ENCODE measurements at places on chromosomes 11 and 22. TPM values are rescaled to one million over a fixed set of nuclear protein-coding genes. Genes with fewer than 3 reads are reported as not detected.

The GGTLC2 gene
- total RNA-seq: not detected

The PTS gene
- 29.8 TPM for total RNA-seq

The CHRM1 gene
- not detected for total RNA-seq

The PRODH gene
- 3.7 TPM for total RNA-seq

DNA sequence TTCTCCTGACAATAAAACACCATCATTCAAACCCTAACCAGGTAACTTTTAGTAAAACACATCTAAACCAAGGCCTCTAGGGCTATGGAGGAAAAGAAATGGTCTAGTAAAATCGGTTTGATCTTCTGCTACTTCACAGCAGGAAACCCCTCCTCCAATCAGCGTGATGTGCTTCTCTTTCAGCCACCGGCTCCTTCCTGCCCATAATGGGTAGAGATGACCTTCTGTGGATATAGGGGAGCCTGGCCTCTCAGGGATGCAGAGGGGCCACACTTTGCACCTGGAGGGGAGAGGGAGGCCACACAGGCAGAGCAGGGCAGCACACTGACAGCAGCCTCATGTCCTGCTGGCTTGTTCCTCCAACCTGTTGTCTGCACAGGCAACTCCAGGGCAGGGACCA, 6.9 kb downstream of the EHD1 start:
- H3K4me1 ChIP-seq: peaks cover 98% of the 10 kb centered on the region
- H3K36me3 ChIP-seq: peaks cover 41% of the 10 kb centered on the region
- H3K27ac ChIP-seq: peak overlapping the region; percentile 96
- no peaks in the 10 kb centered on the region for H3K27me3 ChIP-seq
- no peak for DNase-seq

- H3K36me3 ChIP-seq: no peaks in the 10 kb centered on the region
- DNase-seq: no peak
- no peaks in the 10 kb centered on the region for H3K4me1 ChIP-seq
- peak overlapping the region; percentile 90 for H3K27ac ChIP-seq
- H3K4me3 ChIP-seq: peak overlapping the region; percentile 94
- H3K27me3 ChIP-seq: no peaks in the 10 kb centered on the region
Measured at GRCh38 chr11:20363149-20363499, 390 bp upstream of the HTATIP2 start.

GRCh38 chr11:8382436-8383053, 118.9 kb upstream of the LMO1 start:
- H3K4me3 ChIP-seq: no peak overlapping the region
- no peaks in the 10 kb centered on the region for H3K36me3 ChIP-seq
- no peaks in the 10 kb centered on the region for H3K4me1 ChIP-seq
- DNase-seq: no peak

GRCh38 chr11:132745306-132745705, 787.0 kb downstream of the OPCML start:
- H3K4me3 ChIP-seq: no peak overlapping the region
- H3K27me3 ChIP-seq: no peaks in the 10 kb centered on the region
- no peak overlapping the region for H3K27ac ChIP-seq
- DNase-seq: no peak

DNA sequence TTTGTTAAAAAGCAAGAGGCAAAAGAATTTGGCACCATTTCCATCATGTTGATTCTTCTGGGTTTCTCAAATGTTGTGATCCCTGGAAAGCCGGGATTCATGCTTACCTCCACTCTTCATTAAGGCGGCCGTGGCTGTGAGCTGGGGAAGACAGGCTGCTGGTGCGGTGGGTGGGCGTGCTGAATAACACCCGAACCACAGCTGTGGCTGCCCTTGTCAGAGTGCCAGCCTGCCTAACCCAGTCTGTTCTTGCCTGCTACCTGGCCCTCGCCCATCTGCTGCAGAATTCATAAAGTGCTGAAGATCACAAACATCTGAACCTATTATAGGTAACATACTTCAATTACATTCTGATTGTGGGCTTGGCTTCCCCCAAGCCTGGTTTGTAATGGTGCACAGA, 95.8 kb upstream of the RCN1 start:
- DNase-seq: no peak
- H3K27me3 ChIP-seq: peaks cover 27% of the 10 kb centered on the region
- no peaks in the 10 kb centered on the region for H3K4me1 ChIP-seq
- H3K27ac ChIP-seq: no peak overlapping the region
- H3K4me3 ChIP-seq: no peak overlapping the region

All from heart right ventricle (tissue), 16 donors.